H4 (cell line): ENCODE measurements at places on chromosomes 1 and 21. TPM values are rescaled to one million over a fixed set of nuclear protein-coding genes. Genes with fewer than 3 reads are reported as not detected.

DNA sequence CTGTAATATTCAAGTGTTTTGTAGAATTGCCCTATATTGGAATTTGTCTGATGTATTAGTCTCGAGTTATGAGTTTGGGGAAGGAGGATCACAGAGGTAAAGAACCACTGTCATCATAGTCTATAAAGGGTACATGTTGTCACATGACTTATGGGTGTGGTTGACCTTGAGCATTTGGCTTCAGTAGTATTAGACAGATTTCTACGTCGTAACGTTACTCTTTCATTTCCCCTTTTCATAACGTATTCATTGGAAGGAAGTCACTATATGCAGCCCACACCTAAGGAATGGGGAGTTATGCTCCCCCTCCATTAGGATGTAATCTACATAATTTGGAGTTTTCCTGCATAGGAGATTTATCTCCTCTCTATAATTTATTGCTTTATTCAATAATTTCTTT lies 110.1 kb upstream of the VAV3 start:
- no peak for DNase-seq

- DNase-seq, result no peak
These were observed 25.8 kb upstream of the SIPA1L2 start for GRCh38 chr1:232655746-232656085.

DNA sequence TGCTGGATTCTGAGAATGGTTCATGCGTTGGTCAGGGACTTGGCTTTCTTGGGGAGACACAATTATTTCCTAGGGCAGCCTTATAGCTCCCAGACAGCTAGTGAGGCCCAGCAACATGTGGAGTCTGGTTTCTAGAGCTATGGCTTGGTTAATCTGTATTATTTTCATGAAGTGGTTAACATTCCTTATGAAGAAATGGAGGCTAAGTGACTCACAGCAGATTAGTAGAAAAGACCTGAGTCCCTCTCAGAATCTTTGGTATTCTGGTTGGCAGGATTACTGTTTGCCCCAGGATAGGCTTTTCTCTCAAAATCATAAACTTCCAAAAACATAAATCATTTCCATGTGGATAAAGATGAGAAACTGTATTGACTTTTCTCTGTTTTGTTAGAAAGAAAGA lies 42.3 kb downstream of the DUSP10 start:
- DNase-seq, result no peak

GRCh38 chr1:53560581-53561502 lies 101.6 kb downstream of the DMRTB1 start:
- DNase-seq, result peak; percentile 61

- no peak for DNase-seq
These were observed 83.8 kb downstream of the HSF2BP start for GRCh38 chr21:43575473-43575844.

- DNase-seq, result no peak
These were observed 11.3 kb downstream of the CDK18 start for GRCh38 chr1:205515781-205516253.

DNA sequence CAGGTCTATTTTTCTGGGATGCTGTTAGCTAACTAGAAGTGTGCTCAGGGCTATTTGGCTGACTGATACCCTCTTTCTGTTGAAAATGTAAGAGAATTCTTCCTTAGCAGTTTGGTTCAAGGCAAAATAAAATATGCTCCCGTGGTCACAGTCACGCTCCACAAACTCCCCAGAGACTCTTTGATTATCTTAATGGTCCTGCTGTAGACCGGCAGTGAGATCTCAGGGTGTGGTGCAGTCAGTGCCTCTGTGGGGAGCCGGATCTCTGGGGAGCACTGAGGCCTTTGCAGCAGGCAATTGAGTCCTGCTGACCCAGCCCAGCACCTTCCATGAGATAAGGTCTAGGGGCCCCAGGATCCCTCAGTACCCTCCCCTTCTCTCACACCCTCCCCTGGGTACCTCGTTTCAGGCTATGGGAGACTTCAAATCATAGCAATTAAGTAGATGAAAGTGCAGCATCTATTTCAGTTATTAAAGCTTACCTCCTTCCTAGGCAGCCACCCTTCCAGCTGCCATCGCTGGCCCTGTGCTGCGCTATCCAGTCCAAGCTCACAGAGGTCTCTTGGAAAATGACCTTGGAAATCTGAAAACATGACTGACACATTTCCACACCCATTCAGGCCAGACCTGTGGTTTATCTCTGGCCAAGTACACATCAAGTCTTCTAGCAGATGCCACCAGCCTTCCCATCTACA lies 98.1 kb downstream of the SEC16B start:
- no peak for DNase-seq

DNA sequence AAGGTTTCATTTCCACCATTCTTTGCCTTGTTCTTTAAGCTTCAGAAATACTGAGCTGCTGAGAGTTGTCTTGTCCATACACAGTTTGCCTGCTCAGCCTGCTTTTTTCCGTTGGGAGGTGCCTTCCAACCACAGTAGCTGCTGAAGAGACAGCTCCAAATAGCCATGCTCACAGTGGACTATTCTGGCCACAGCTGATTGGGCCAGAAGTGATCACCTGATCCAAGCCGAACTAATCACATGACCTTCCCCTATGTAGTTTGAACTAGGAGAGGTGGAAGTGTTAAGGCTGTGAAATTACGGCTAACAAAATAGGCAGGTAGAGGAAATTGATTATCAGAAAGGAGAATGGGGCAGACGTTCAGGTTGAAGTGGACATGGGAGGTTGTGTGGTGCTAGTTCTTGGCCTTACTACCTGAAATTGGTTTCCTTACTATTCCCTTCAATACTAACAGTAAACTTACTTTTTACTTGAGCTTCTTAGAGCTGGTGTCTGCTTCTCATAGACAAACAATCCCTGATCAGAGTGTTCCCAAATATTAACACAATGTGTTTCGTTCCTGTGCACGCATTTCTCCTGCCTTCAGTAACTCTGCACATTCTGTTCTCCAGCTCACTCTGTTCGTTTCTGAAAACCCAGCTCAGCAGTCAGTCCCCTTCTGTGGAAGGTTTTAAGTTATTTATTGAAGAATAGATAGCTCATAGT lies 136.1 kb downstream of the RWDD3 start:
- no peak for DNase-seq

GRCh38 chr1:228823200-228823599 lies 87.9 kb downstream of the RHOU start:
- DNase-seq, result no peak

- no peak for DNase-seq
These were observed 2.4 kb downstream of the NTRK1 start for GRCh38 chr1:156862997-156863599.

DNA sequence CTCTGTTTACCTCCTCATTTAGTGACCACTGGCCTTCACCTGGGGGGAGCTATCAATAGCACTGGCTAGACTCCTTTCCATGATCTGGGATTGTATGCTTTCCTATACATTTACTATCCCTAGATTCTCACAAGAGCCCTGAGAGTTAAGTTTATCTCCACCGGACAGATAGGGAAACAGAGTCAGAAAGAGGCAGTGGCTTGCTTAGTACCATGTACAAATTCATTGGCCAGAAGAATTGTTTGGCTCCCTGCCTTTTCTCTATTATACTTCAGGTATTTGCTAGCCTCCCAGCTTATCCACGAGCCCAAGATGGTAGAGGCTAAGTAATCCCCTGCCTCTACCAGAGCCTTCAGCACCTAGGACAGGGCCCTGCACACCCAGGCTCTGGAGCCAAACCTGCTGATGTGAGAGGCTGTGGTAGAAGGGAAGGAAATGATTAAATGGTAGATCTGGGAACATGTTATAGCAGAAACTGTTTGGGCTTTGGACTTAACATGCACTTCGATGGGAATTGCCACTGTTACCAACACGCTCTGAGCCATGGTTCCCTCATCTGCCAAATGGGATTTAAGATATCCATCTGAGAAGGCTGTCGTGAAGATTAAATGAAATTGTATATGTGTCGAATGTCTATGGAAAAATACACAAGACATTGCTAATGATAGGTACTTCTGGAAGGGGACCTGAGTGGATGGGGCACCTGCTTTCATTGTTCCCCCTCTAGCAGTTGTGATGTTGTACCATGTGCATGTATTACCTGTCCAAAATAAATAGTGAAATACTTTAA lies 3.1 kb upstream of the BLACAT1 start:
- no peak for DNase-seq

DNA sequence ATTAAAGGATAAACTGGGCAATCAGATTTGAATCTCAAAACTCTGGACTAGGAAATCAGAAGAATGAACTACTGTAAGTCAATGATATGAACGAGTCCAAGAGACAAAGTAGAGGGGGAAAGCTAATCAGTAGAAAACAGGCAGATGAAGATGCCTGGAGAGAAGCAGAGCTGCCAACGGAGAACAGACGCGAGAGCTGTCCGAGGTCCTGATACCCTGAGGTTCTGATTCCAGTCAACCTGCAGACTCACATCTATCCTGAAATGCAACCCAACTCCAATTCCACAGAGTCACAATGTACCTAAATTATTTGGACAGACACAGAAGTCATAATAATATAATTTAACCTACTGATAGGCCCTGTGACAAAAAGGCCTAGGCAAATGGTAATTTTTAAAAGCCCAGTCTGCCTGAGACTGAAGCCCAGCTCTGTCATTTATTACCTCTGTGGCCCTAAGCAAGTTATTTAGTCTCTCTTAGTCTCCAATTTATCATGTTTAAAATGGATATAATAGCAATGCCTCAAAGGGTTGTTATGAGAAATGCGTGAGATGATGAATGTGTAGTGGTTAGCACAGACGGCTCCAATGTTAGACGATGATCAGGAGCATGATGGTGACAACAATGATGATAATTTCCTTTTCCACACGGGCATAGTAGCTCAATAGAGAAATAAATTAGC lies 33.4 kb downstream of the RGS7 start:
- DNase-seq, result peak; percentile 11

DNA sequence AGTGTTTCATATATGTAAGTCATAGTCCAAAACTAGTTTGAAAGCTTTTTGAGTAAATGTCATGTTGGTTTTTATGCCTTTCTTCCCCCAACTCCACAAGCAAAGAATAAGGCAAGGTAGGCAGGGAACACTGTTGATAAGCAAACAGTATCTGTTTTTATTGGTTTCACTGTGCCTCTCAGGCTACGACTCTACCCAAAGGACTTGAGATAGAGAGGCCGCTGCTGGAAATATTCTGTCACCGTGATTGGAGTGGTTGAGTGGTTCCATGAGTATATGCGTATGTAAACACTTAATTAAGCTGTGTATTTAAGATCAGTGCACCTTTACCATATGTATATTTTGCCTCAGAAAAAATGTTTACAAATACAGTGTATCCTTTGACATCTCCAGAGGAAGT lies 138.1 kb upstream of the KIF26B start:
- no peak for DNase-seq

GRCh38 chr1:225508538-225509375 lies 80.9 kb upstream of the LBR start:
- DNase-seq, result peak; percentile 95

- DNase-seq, result no peak
These were observed 43.9 kb upstream of the SPOCD1 start for GRCh38 chr1:31859719-31860118.

DNA sequence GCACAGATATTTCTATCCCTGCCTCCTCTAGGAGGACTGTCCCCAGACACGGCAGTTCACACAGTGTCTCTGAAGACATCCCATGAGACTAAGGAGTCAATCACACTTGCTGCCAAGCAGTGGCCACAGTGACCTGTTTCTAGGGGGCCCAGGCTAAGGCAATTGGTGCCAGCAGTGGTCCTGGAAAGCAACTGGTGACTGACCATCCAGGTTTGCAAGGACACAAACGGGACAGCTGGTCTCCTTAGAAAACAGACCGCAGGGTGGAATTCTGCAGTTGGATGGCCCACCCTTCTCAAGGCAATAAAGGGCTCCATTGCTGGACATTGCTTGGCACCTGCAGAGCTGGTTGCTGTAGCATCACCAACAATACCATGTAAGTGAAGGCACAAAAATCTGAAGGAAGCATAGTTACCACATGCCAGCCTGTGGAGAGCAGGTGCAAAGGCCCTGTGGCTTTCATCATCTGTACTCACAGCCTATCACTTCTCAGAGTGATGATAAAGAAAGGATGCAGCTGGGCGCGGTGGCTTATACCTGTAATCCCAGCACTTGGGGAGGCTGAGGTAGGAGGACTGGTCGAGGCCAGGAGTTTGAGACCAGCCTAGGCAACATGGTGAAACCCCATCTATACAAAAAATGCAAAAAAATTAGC lies 81.5 kb downstream of the STUM start:
- no peak for DNase-seq

DNA sequence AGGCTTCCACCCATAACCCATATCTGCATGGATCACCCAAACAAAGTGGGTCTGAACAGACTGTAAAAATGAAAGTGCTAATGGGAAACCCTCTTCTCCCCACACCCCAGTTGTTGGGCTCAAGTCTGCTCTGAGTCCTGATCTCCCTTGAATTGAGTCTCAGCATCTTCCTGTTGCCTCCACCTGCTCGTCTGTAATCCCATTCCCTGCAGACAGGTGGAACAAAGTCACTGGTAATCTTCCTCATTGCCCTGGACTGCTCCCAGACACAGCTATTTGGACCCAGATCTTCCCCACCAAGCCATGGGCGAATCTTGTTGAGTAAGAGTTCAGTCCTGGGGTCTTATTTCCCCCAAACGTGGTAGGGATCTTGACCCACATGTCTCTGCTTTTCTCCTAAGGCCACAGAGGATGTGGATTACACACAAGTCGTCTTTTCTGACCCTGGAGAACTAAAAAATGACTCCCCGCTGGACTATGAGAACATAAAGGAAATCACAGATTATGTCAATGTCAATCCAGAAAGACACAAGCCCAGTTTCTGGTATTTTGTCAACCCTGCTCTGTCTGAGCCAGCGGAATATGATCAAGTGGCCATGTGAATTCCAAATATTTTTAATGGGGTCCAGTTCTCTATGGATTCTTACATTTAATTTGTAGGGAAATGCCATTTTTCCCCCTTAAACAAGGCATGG lies 15.7 kb downstream of the AVPR1B start:
- no peak for DNase-seq

GRCh38 chr1:109760581-109761226 lies 3.0 kb downstream of the EPS8L3 start:
- DNase-seq, result no peak

GRCh38 chr1:62437273-62437940 lies 558 bp downstream of the USP1 start:
- DNase-seq, result no peak

Gene OLIG2
- total RNA-seq, result 1.5 and 1.7 TPM in 2 replicates

Gene AMY2B
- total RNA-seq, result 0.41 and 0.76 TPM in 2 replicates

Gene LEFTY2
- not detected in 2 replicates for total RNA-seq

Gene PADI3
- 5.7 and 6.0 TPM in 2 replicates for total RNA-seq

Gene AMY2A
- not detected in 2 replicates for total RNA-seq

Gene PLA2G4A
- total RNA-seq, result 17.7 and 24.2 TPM in 2 replicates

Gene SLC25A34
- total RNA-seq, result 0.10 and 0.47 TPM in 2 replicates

Gene LCE1C
- not detected in 2 replicates for total RNA-seq

Gene SLC9C2
- total RNA-seq, result not detected in 2 replicates

Gene AMY1B
- total RNA-seq, result not detected in 2 replicates
